ENCODE measurements at places on chromosomes 4 and X.

- DNase-seq: no peak
Measured at GRCh38 chr4:48484494-48485168, 1.5 kb downstream of the SLC10A4 start.

- DNase-seq: no peak
Measured at GRCh38 chr4:183434264-183434663, 10.2 kb upstream of the CDKN2AIP start.

- DNase-seq: no peak
Measured at GRCh38 chr4:105461221-105461620, 12.6 kb downstream of the PPA2 start.

GRCh38 chr4:6011686-6012085 is 6.5 kb downstream of the C4orf50 start:
- DNase-seq: peak; percentile 5

DNA sequence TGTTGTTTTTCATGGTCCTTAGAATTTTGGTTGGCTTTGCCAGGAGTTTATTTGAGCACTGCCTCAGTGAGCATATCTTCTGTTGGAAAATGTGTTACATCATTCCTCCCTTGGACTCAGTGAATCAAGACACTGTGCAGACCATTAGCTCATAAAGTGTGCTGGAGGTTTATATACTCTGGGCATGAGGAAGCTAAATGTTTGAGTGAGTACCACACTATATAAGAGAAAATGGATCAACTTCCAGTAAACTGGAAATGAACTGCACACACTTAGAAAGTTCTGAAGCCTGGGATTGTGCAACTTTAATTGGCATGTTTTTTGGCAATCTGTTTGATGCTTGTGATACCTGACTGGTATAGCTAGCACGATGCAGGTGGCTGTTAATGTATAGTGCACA is 75.9 kb downstream of the LIMCH1 start:
- no peak for DNase-seq

GRCh38 chr4:6277139-6277802 is 7.6 kb downstream of the WFS1 start:
- peak; percentile 48 for DNase-seq

DNA sequence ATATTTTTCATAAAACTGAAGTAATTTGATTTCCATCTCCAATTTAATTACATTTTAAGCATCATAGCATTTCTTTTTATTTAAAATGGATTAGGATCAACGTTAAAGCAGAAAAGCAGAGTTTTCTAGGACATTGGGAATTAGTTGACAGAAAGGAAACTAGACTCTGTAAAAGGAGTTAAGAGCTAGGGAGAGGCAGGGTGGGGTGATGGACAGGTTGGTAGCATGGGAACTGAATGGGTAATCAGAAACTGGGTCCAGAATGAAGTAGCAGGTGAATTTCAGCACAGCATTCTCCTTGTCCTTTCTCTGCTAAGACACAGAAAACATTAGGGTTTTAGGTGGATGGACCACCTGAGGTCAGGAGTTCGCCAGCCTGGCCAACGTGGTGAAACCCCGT is 97.6 kb downstream of the ANAPC4 start:
- DNase-seq: no peak

DNA sequence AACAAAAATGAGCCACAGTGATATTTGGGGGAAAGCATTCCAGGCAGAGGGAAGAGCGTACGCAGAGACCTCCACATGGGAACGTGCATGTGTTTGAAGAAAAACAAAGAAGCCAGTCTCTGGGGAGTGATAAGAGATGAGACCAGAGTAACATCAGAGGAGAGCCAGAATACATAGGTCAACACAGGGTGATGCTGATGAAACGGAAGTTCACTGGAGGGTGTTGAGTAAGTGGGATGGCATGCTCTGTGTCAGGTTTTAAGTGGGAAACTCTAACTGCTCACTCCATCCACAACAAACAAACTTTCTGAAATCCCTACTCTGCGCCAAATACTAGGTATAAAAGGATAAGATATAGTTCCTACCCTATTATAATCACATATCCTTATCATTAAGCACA is 110.0 kb downstream of the ARHGAP6 start:
- no peak for DNase-seq

GRCh38 chrX:130995439-130995838 is 62.7 kb upstream of the ARHGAP36 start:
- no peak for DNase-seq

- DNase-seq: no peak
Measured at GRCh38 chr4:168569931-168570276, 73.1 kb downstream of the PALLD start.

GRCh38 chr4:38710053-38710452 is 46.1 kb downstream of the KLF3 start:
- DNase-seq: no peak
